ENCODE measurements at places on chromosomes 5 and 9.

GRCh38 chr9:68995776-68996175 lies 18.1 kb downstream of the PRKACG start:
- DNase-seq = no peak

DNA sequence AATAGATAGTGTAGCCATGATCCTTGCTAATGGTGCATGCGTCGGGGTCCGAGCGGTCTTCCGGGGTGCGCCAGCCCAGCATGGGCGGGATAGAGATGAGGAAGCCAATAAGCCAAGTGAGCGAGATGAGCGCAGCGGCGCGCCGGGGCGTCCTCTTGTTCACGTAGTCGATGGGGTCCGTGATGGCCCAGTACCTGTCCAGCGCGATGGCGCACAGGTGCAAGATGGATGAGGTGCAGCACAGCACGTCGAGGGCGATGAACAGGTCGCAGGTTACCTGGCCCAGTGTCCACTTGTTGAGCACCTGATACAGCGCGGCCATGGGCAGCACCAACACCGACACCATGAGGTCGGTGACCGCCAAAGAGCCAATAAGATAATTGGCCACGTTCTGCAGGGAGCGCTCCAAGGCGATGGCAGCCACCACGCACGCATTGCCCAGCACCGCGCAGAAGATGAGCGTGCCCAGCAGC lies 1.1 kb downstream of the HTR1A start:
- no peak for DNase-seq

DNA sequence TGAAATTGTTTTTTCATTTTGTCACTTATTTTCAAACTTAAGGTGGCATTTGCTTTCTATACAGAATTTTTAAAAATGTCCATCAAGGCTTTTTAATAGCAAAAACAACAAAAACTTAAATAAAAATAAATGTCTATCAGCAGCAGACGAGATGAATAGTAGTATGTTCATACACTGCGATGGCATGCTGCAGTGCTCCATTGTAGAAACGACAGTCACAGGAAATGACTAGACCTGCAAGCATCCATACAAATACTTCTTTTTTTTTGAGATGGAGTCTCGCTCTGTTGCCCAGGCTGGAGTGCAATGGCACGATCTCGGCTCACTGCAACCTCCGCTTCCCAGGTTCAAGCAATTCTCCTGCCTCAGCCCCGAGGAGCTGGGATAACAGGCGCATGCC lies 41.4 kb downstream of the COL23A1 start:
- no peak for DNase-seq

DNA sequence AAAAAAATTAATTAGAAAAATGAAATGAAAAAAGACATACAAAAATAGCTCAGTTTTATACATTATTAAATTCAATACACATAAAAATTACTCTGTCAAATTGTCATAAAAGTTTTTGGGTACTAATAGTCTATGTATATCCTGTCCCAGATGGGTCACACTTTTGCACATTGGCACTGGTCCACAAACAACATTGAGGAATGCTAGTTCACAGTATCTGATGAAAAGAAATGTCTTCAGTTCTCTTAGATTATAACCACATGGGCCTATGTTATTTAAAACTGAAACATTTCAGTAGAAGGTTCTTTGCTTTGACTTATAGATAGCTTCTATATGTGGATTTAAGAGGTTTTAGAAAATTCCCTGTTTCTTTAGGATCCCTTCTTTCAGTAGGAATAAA lies 39.8 kb downstream of the LNPEP start:
- DNase-seq = no peak

DNA sequence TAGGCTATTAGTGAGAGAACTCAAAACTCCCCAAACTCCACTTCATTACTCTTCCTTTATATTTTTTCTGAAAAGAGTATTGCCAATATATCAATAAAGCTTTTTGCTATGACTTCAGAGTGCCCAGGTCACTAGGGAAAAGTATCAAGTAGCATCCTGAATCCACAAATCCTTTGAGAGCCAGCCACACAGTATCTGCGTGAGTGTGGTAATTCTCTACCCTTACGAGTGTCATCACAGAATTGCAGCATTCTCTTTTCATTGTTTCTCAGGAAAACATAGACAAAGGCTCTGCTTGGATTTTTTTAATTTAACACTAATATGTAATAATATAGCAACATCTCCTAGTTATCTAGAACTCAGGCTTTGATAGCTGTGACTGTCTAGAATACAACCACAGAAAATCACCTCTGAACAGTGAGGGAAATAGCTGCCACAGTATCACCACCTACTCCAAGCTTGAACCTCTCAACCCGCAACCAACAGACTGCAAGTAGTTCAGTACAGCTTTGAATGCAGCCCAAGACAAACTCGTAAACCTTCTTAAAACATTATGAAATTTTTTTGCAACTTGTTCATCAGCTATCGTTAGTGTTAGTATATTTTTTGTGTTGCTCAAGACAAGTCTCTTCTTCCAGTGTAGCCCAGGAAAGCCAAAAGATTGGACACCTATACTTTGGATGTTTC lies 79.3 kb upstream of the CCDC152 start:
- DNase-seq = no peak

DNA sequence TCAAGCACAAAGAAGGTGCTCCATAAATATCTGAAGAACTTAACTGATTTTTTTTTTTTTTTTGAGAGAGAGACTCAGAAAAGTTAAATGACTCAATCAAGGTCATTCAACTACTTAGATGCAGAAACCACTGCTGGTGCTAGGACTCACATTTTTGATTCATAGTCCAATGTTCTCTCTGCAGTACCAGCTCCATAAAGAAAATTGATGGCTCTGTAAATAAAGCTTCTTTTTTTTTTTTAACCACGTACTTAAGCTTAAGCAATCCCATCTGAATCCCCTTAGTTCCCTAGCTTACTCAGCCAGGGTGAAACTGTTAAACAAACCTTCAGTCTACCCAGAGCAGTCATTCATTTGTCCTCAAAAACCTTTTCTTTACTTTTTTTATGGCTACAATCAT lies 657.0 kb upstream of the WWC1 start:
- no peak for DNase-seq

DNA sequence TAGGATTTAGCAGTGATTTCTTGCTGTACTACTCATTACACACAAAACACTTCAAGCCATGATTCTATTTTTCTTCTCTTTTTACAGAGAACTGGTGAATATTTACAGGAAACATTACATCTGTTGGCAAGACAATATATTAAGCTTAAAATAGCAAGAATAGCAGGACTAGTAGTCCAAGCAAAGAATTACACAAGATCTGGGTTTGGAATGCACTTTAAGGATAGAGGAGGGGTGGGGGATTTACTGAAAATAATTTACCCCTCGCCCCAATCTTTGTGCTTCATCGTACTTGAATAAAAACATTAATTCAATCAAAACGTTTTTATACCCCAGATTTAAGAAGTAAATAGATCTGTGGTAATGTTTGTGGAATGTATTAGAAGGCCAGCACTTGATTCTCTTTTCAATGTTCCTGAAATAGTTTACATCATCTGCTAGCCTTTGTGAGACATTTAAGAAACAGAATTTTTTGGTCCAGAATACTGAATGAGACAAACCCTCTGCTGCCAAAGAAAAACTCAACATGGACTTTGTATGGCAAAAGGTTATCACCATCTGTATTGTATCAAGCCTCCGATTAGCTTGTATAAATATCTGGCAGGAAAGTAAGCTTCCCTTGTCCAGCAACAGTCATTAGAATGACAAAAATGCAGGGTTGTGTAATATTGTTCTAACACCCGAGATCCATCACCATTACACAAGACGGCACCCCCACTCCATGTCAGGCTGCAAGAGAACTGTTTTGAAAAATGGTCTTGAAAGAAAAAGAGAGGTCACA lies 23.8 kb downstream of the SVEP1 start:
- no peak for DNase-seq

- DNase-seq = no peak
Measured at GRCh38 chr5:89722538-89722937, 687.0 kb downstream of the CETN3 start.

DNA sequence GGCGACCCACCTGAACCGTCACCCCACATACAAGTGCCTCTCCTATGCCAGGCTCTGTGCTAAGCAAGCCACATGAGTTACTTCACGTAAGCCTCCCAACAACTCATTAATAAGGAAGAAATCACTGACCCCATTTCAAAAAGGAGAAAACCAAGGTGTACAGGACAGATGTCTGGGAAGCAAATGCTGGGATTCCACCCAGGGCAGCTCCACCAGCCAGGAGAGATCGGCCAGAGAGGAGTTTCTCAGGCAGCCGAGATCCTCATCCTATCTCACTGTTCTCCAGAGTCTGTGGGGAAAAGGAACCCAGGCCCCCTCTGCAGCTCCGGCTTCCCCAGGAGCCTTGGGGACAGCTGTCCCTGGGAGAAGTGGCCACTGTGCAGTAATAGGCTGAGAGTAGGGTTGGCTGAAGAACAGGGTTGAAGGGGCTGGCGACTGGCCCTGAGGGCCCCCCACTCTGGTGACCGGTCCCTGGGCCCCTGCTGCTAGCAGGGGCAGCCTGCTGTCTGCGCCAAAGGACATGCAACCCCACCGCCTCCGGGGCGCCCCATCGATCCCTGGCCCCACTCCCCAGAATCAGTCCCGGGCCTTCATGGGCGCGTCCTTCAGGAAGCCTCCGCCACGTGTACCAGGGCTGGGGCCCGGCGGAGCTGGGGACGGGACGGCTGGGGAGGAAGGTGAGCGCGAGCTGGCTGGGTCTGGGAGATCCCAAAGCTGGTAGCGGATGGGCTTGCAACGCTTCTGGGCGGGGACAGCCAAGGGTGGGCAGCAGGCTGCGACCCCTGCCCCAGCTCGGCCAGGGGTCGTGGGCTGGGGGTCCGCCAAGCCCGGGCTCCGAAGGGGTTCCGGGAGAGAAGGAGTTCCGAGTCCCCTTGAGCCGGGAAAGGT lies 44.1 kb upstream of the STXBP1 start:
- no peak for DNase-seq

DNA sequence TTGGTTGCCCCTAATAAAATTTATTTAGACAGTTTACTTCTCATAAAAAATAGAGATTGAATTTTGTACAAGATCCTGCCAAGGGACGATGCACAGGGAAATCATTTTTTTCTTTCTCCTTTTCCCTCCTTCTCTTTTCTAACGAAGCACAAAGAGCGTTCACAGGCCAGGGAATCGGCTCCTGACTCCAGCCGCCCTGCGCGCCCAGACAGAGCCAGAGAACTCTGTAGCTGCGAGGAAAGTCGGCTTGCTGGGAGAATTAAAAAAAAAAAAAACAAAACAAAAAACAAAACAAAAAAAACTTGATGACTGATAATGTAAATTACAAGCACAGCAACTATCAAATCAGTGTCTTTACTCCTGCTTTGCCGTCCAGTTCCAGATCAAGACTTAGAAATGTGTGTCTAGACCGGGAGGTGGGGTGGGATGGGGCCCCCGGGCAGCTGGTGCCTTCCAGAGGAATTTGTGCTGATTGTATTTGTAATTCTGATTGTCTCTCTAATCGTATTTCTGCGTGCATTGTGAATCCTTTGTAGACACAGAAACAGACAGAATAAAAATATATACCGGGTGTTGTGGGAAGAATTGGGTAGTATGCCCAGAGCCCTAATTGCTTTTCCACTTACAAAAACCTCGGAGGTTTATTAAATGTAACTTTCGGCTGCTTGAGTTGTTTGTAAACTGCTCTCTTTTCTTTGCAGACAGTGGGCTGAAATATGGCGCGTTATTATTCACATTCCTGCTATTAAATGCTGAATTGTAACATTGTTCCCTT lies 3.6 kb upstream of the OTP start:
- no peak for DNase-seq

GRCh38 chr5:135721548-135722090 lies 112.8 kb upstream of the SLC25A48 start:
- DNase-seq = no peak

GRCh38 chr5:102324714-102325113 lies 28.6 kb upstream of the SLCO4C1 start:
- no peak for DNase-seq

GRCh38 chr9:98271479-98271878 lies 16.0 kb upstream of the TBC1D2 start:
- DNase-seq = no peak

DNA sequence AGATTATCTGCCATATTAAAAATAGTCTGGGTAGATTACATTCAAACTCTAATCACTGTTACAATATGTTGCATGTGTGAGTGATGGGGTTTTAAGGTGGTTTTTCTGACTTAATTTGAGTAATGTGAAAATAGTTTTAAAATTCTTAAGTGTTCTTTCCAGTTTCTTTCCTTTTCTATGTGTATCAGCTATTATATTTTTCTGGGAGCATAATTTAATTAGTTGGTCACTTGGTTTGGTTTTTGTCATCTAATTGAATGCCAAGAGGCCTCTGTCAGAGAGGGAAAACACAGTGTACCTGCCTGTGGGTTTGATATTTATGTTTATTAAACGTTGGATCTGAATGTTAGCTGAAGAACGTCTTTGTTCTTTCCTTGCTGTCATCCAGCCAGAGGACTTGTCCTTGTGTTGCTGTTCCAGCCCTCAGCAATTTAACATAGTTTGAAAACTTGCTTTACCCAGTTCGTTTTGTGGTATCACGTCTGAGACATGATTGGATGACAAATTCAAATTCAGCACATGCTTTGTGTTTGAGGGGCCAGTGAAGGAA lies 19.5 kb downstream of the OTULIN start:
- DNase-seq = no peak

- peak; percentile 77 for DNase-seq
Measured at GRCh38 chr9:126704892-126705766, 91.4 kb downstream of the LMX1B start.

DNA sequence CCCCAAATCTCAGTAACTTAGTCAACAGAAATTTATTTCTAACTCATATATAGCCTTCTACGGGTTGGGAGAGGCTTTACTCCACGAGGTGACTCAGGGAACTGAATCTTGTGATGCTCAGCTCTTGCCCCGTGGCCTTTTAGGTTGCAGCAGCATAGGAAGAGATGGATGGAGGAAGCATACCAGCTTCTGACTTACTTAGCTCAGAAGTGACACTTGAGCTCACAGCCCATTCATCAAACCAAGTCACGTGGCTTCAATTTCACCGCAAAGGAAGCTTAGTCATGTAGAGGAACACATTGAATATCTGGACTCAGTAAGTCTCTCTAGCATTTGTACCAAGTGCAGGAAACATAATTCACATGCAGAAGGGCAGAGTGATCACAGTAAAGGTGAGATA lies 124.1 kb upstream of the KCNN2 start:
- no peak for DNase-seq

GRCh38 chr5:142561029-142561428 lies 124.9 kb downstream of the FGF1 start:
- no peak for DNase-seq

GRCh38 chr5:125655156-125655555 lies 768.1 kb upstream of the GRAMD2B start:
- no peak for DNase-seq

- no peak for DNase-seq
Measured at GRCh38 chr5:400282-401145, 42.5 kb upstream of the EXOC3 start.

DNA sequence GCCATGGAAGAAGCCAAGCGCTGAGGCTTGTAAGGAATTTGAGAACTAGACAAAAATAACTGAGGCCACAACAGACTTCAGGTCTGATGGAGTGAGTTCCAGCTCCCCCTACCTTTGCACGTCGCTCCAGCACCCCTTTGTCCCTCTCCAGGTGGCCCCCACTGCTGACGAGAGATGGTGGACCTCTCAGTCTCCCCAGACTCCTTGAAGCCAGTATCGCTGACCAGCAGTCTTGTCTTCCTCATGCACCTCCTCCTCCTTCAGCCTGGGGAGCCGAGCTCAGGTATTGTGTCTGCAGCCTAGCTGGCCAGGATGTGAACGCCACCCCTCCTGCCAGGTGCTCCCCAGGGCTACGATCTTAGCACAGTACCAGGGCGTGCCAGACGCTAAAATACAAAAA lies 5.2 kb downstream of the BTNL9 start:
- DNase-seq = no peak

- no peak for DNase-seq
Measured at GRCh38 chr9:101418518-101419430, 16.8 kb downstream of the ALDOB start.

All from stimulated activated CD4-positive, alpha-beta T cell treated with anti-CD3 and anti-CD28 coated beads, TNF-alpha, amount 100 ng/mL, for 24 hours (primary cell).